Aortic smooth muscle cell (primary cell): ENCODE measurements at places on chromosomes 2 and 18. TPM values are rescaled to one million over a fixed set of nuclear protein-coding genes. Genes with fewer than 3 reads are reported as not detected.

The SLC38A11 gene
- total RNA-seq: 0.06 TPM in 1 of 2 replicates, not detected in the other

The R3HDM1 gene
- total RNA-seq: 4.0 and 7.8 TPM in 2 replicates

The TLX2 gene
- 0.06 TPM in 1 of 2 replicates, not detected in the other for total RNA-seq

The C2orf92 gene
- total RNA-seq: 1.6 and 2.1 TPM in 2 replicates

The GCA gene
- total RNA-seq: 9.5 and 10.6 TPM in 2 replicates

The RBFA gene
- total RNA-seq: 24.2 and 28.1 TPM in 2 replicates

The CDK15 gene
- 0.12 TPM in 1 of 2 replicates, not detected in the other for total RNA-seq

The SCYGR8 gene
- not detected in 2 replicates for total RNA-seq

The RPIA gene
- total RNA-seq: 5.2 and 5.3 TPM in 2 replicates

The SIGLEC15 gene
- total RNA-seq: 1.1 and 1.5 TPM in 2 replicates

The DNAH6 gene
- total RNA-seq: under 0.01 and 0.13 TPM in 2 replicates

The TCF7L1 gene
- total RNA-seq: 2.0 and 4.6 TPM in 2 replicates

The CGREF1 gene
- total RNA-seq: 7.0 and 12.2 TPM in 2 replicates

The ANKRD29 gene
- 4.2 and 4.9 TPM in 2 replicates for total RNA-seq

The ALKAL2 gene
- not detected in 2 replicates for total RNA-seq

The RNF125 gene
- 0.06 and 0.13 TPM in 2 replicates for total RNA-seq

The DPP4 gene
- 88.0 and 110 TPM in 2 replicates for total RNA-seq

The FEV gene
- total RNA-seq: not detected in 2 replicates

The FAM161A gene
- 1.3 and 1.8 TPM in 2 replicates for total RNA-seq

The TNFRSF11A gene
- 1.5 and 2.2 TPM in 2 replicates for total RNA-seq

The PHOSPHO2 gene
- 1.6 and 1.8 TPM in 2 replicates for total RNA-seq

The CYP27A1 gene
- 13.5 and 18.1 TPM in 2 replicates for total RNA-seq

The SLC14A1 gene
- 443 and 540 TPM in 2 replicates for total RNA-seq

The STAT4 gene
- total RNA-seq: 0.31 and 0.53 TPM in 2 replicates

The PXDN gene
- 110 and 154 TPM in 2 replicates for total RNA-seq

The IL36B gene
- total RNA-seq: not detected in 2 replicates

The LIMS4 gene
- total RNA-seq: 12.4 and 23.9 TPM in 2 replicates

The ZNF2 gene
- 5.8 and 7.5 TPM in 2 replicates for total RNA-seq

The RESP18 gene
- total RNA-seq: not detected in 2 replicates

The ZNF804A gene
- 0.13 and 0.25 TPM in 2 replicates for total RNA-seq

The KLHL41 gene
- 0.87 and 1.1 TPM in 2 replicates for total RNA-seq

The ASB18 gene
- total RNA-seq: not detected in 2 replicates

The CTLA4 gene
- not detected in 2 replicates for total RNA-seq

The GALNT13 gene
- total RNA-seq: 1.6 and 1.7 TPM in 2 replicates

The AKAIN1 gene
- total RNA-seq: not detected in 2 replicates

The MARCHF4 gene
- 2.1 and 4.5 TPM in 2 replicates for total RNA-seq

The SULT1C4 gene
- total RNA-seq: 0.13 and 0.19 TPM in 2 replicates

The UGT1A10 gene
- not detected in 2 replicates for total RNA-seq

The IGFBP2 gene
- total RNA-seq: 807 and 1,153 TPM in 2 replicates

The SAG gene
- total RNA-seq: not detected in 2 replicates
